ENCODE measurements at places on chromosomes 1 and 21. TPM values are rescaled to one million over a fixed set of nuclear protein-coding genes. Genes with fewer than 3 reads are reported as not detected.

Gene AVPR1B
- 0.69 TPM for total RNA-seq

Gene LCE3E
- not detected for total RNA-seq

Gene CDK11A
- 37.3 TPM for total RNA-seq

Gene SPRR1B
- not detected for total RNA-seq

DNA sequence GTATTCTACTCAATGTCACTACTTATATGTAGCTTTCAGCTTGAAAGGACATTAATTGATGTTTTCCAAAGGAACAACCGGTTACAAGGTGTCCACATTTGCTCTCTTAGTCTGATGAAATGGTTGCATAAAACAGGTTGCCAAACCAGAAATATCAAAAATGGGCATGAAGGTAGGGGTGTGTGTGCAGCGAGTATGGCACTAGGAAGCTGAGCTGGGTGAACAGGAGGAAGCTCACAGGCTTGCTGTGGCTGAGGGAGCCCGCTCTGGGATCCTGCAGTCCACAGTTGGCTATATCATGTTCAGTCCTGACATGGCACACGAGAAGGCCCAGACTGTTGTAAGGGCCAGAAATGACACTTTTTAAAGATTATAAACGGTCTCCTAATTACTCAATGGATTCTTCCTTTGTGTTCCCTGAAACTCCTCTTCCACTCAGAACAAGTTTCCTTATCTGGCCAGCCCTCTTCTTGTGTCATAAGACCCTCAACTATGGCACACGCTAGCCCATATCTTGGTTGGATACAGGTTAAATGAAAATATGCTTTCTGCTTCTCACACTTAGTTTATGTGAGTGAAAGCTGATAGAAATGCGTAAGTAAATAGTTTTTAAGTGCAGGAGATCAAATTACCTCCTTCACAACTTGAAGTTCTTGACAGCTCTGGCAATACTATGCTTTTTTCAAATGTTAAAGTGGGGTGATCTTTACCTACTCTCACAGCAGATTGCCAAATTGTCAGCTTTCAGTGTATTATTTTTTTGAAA is 201.5 kb downstream of the LMO4 start:
- H3K27me3 ChIP-seq: no peaks in the 10 kb centered on the region
- H3K4me3 ChIP-seq: no peak overlapping the region
- H3K4me1 ChIP-seq: no peaks in the 10 kb centered on the region
- no peak overlapping the region for H3K27ac ChIP-seq

DNA sequence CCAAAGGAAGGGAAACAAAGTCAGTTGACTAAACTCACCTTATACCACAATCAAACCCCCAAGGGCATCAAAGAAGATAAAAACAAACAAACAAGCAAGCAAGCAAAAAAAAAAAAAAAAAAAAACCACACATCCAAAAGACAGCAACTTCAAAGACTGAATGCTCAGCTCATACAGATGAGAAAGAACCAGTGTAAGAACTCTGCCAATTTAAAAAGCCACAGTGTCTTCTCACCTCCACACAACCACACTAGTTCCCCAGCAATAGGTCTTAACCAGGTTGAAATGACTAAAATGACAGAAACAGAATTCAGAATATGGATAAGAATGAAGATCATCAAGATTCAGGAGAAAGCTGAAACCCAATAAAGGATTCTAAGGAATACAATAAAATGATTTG is 193.4 kb downstream of the FAF1 start:
- no peak overlapping the region for H3K27ac ChIP-seq
- no peaks in the 10 kb centered on the region for H3K4me1 ChIP-seq
- no peaks in the 10 kb centered on the region for H3K36me3 ChIP-seq
- H3K27me3 ChIP-seq: no peaks in the 10 kb centered on the region
- H3K4me3 ChIP-seq: no peak overlapping the region
- no peak for DNase-seq

- no peaks in the 10 kb centered on the region for H3K36me3 ChIP-seq
- DNase-seq: no peak
These were observed 1.7 kb upstream of the DYNLT5 start for GRCh38 chr1:66750577-66750976.

DNA sequence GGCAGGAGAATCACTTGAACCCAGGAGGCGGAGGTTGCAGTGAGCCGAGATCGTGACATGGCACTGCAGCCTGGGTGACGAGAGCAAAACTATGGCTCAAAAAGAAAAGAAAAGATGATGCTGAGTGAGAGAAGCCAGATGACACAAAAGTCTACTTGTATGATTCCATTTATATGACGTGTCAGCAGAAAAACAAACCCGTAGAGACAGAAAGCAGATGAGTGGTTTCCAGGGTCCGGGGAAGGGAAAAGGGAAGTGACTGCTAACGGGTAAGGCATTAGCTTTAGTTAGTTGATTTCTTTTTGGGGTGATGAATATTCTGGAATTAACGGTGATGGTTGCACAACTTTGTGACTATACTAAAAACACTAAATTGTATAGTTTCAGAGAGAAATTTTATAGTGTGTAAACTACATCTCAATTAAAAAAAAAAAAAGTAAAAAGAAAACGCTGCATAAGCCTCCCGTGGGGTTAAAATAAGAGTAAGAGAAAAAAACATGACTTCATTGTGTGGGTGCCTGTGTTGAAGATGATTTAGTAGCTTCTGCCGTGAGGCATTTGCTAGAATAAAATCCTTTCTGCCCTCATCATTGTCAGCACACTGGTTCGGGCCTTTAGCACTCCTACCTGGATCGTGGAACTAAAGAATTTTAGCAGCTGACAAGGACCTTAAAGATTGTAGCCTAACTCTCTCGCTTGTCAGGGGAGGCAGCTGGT is 24.7 kb upstream of the ATP5PO start:
- DNase-seq: no peak
- peaks cover 3% of the 10 kb centered on the region for H3K4me1 ChIP-seq

DNA sequence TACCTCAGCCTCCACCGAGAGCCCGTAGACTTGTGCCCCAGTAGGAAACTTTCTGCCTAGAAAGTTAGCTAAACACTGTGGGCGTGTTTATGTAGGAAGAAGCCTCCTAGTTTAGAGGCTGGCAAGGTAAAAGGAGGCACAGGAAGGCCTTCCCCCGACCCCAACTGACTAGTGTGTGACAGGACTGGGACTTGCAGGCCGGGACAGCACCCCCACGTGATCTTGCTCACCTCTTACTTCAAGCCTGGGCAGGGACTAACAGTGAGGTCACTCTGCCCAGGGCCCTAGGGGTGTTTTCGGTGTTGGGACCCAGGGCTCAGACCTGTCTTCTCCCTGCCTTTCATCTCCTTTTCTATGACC is 392 bp upstream of the TAGLN2 start:
- H3K4me1 ChIP-seq: peaks cover 2% of the 10 kb centered on the region
- no peaks in the 10 kb centered on the region for H3K27me3 ChIP-seq
- DNase-seq: no peak
- peaks cover under 1% of the 10 kb centered on the region for H3K36me3 ChIP-seq
- H3K4me3 ChIP-seq: peak overlapping the region; percentile 97

- DNase-seq: no peak
- H3K27me3 ChIP-seq: no peaks in the 10 kb centered on the region
- H3K36me3 ChIP-seq: peaks cover 5% of the 10 kb centered on the region
- no peak overlapping the region for H3K4me3 ChIP-seq
- H3K27ac ChIP-seq: no peak overlapping the region
These were observed 83.8 kb upstream of the JAK1 start for GRCh38 chr1:65049941-65050713.
